ENCODE measurements at places on chromosomes 16 and 17. TPM values are rescaled to one million over a fixed set of nuclear protein-coding genes. Genes with fewer than 3 reads are reported as not detected.

DNA sequence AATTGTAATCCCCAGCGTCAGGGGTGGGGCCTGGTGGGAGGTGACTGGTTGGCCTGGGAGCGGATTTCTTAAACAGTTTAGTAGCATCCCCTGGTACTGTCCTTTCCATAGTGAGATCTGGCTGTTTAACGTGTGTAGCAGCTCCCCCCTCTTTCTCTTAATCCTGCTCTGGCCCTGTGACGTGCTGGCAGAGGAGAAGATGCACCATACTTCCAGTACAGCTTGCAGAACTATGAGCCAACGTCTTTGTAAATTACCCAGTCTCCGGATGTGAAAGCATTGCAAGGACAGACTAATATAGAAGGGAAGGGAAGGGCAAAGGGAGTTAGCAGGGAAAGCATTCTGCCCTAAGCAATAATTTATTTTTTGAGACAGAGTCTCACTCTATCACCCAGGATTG is 83.9 kb downstream of the RMI2 start:
- H3K27me3 ChIP-seq, result no peaks in the 10 kb centered on the region
- H3K4me3 ChIP-seq, result no peak overlapping the region
- H3K4me1 ChIP-seq, result no peaks in the 10 kb centered on the region
- no peak for DNase-seq

GRCh38 chr16:78962457-78962929 is 638.0 kb downstream of the MAF start:
- DNase-seq, result no peak
- no peaks in the 10 kb centered on the region for H3K4me1 ChIP-seq
- no peak overlapping the region for H3K4me3 ChIP-seq
- no peaks in the 10 kb centered on the region for H3K27me3 ChIP-seq

The AOC2 gene
- total RNA-seq, result not detected

The PSMD7 gene
- total RNA-seq, result 112 TPM

DNA sequence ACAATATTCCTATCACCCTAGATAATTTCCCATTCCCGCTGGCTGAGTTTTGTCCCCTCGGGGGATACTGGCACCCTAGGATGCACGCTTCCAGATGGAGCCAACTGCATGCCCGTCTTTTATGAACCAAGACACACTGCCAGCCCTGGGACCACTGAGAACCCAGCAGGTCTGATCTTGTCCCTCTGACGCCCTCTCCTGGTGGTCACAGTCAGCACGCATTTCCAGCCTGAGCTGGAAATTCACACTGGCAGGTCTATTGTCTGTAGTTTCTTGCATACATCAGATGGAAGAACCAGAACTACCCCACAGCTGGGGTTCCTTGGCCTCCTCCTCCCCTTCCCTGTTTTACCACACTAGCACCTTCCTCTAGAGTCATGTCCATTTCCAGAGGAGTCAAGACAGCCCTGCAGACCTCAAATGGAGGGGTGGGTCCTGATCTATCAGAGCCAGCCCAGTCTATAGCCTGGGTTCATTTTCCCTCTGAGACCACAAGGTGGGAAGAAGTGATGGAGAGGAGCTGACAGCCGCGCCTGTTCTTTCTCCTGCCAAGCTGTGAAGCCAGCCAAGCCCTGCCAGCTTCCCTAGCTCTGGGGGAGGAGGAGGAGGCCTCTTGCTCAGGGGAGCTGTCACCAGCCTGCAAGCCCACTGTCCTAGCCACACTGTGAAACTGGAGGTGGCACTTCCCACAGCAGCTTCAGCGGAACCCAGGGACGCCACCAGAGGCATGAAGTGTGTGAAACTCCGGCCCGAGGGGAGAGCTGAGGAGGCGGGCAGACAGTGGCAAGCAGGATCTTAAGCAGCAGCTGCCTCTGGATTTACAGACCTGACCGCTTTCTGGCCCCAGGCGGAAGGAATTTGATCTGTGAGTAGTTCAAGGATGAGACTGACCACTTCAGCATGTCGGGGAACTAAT is 29.3 kb downstream of the MXRA7 start:
- DNase-seq, result peak; percentile 84
- peaks cover 36% of the 10 kb centered on the region for H3K4me1 ChIP-seq
- no peaks in the 10 kb centered on the region for H3K27me3 ChIP-seq
- no peak overlapping the region for H3K4me3 ChIP-seq

DNA sequence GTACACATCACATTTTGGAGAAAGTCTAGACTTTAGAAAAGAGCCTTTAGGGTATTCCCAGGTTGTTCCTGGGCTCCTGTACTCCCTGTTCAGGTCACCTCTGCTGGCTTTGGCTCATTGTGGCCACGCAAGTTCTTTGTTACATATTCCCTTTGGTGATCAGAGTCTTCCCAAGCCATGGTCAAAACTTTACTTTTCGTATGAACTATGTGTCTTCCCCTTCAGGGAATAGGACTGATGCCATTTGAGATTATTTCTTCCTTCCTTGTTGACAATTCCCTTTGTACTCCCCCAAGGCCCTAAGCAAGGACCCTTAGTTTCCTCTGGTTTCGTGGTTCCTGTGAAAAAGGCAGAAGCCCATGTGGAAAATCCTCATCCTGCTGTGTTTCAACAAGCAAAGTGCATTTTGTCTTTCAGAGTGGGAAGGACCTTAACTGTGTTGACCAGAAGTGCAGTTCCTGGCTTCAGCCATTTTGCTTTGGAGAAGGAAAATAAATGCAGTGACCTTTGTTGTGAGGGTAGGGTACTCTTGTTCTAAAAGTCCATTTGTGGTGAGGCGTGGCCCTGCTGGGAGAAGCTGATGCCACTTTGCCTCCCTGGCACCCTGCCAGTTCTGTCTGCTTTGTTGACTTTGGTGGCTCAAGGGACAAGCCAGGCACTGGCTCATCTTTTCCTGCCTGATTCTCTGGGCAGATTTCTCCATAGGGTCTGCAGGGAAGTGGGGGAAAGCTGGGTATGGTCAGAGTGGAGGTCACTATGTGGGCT is 55.1 kb downstream of the ZNRF1 start:
- no peak overlapping the region for H3K27ac ChIP-seq
- H3K36me3 ChIP-seq, result no peaks in the 10 kb centered on the region
- DNase-seq, result peak; percentile 53
- no peak overlapping the region for H3K4me3 ChIP-seq
- no peaks in the 10 kb centered on the region for H3K27me3 ChIP-seq

The DNAH3 gene
- total RNA-seq, result 0.03 TPM

GRCh38 chr16:67685388-67686112 is 18.9 kb downstream of the C16orf86 start:
- peaks cover 6% of the 10 kb centered on the region for H3K36me3 ChIP-seq
- H3K27ac ChIP-seq, result no peak overlapping the region
- no peak for DNase-seq
- H3K4me1 ChIP-seq, result no peaks in the 10 kb centered on the region

The GPR142 gene
- total RNA-seq, result not detected

GRCh38 chr17:45093444-45094110 is 32.5 kb downstream of the NMT1 start:
- H3K36me3 ChIP-seq, result peaks cover 90% of the 10 kb centered on the region
- peak overlapping the region; percentile 54 for H3K27ac ChIP-seq
- H3K27me3 ChIP-seq, result no peaks in the 10 kb centered on the region
- H3K4me3 ChIP-seq, result no peak overlapping the region

DNA sequence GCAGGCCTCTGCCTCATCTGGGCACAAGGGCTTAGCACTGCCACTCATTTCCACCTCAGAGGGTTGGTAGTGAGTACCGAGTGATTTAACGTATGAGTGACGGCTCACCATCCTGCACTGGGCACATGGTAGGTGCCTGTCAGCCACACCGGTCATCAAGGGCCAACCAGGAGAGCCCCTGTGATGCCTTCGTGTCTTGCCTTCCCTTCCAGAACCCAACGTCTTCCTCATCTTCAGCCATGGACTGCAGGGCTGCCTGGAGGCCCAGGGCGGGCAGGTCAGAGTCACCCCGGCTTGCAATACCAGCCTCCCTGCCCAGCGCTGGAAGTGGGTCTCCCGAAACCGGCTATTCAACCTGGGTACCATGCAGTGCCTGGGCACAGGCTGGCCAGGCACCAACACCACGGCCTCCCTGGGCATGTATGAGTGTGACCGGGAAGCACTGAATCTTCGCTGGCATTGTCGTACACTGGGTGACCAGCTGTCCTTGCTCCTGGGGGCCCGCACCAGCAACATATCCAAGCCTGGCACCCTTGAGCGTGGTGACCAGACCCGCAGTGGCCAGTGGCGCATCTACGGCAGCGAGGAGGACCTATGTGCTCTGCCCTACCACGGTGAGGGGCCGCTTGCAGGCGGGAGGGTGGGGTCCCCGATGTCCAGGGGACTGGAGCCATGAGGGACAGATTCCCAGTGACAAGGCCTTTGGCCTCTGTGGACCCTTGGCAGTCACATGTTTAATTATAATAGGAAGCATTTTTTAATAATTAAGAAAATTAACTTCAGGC is 37.1 kb downstream of the MRC2 start:
- H3K27me3 ChIP-seq, result no peaks in the 10 kb centered on the region
- peaks cover 8% of the 10 kb centered on the region for H3K4me1 ChIP-seq
- DNase-seq, result no peak
- H3K36me3 ChIP-seq, result peaks cover 47% of the 10 kb centered on the region
- H3K27ac ChIP-seq, result no peak overlapping the region
- H3K4me3 ChIP-seq, result no peak overlapping the region

The C16orf92 gene
- not detected for total RNA-seq
